ENCODE measurements at places on chromosomes 2 and 18.

- no peak for DNase-seq
These were observed 90.0 kb upstream of the TNP1 start for GRCh38 chr2:216949700-216950413.

DNA sequence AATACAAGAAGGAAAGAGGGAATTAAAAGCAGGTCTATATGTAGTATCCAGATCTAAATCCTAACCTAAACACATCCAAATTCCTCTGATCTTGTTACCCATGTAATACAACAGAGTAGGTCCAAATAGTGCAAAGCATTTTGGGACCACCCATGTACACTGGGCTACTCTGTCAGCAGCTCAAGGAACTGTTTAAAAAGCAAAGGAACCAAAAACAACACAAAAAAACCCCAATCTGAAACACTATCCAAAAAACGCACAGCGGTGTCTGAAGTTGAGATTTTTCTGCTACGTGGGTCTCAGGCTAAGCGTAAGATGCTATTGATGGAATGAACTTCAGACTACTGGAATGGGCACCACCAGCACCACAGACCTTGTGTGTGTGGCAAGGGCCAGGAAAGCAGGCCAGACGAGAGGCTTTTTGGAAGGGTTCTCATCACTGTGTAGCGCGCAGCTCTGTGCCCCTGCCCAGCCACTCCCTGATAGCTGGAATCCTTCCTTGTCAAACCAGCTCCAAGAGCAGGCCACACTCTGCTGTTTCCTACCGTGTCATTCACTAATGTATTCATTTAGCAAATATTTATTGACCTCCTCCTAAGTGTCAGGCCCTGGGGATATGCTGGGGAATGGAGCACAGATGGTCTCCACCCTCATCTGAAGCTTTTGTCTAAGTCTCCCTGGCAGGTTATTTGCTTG is 101.4 kb downstream of the COLEC12 start:
- DNase-seq = no peak

DNA sequence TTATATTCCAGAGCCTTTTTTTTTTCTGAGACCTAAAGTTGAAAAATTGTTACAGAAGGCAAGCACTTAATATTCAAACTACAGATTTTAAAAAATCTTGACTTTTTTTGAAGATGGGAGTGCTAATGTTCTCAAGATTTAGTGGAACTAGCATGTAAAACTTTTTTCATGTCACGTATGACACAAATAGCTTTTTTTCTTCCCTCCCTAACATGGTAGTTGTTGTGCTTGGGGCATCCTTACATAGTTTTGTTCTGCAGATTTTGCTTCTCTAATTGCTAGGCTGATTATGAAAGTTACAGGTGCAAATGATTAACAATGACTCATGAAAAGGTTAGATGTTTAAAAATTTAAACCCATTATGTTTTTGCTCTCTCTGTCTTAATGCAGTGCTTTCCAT is 3.0 kb downstream of the EML6 start:
- DNase-seq = no peak

DNA sequence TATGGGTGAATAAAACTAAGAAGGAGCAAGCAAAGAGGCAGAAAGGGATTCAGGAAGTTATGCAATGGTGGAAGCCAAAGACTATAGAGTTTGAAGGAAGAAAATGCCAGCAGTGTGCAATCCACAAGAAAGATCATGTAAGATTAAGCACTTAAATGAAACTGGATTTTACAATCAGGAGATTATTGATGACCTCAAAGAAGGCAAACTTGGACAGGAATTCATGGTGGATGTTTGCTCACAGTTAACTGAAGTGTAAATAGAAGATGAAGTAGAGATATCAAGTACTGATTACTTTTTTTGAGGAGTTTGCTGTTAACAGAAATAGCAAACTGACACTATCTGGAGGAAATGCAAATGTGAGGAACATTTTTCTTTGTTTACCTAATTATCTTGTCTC is 308.9 kb downstream of the RND3 start:
- no peak for DNase-seq

GRCh38 chr2:137178951-137179377 is 413.6 kb downstream of the THSD7B start:
- DNase-seq = no peak

- no peak for DNase-seq
These were observed 2.3 kb downstream of the MSL3B start for GRCh38 chr2:233865838-233866237.

- DNase-seq = no peak
These were observed 523.2 kb downstream of the TNS1 start for GRCh38 chr2:217479566-217479965.

DNA sequence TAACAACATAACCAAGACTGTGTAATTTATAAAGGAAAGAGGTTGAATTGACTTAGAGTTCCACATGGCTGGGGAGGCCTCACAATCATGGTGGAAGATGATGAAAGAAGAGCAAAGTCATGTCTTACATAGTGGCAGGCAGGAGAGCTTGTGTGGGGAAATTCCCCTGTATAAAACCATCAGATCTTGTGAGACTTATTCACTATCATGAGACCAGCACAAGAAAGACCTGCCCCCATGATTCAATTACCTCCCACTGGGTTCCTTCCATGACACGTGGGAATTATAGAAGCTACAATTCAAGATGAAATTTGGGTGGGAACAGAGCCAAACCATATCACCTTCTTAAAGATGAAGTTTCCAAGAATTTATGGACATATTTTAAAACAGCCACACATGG is 2.5 kb upstream of the IL36RN start:
- no peak for DNase-seq

GRCh38 chr2:55269645-55269990 is 587 bp upstream of the MTIF2 start:
- DNase-seq = peak; percentile 7

DNA sequence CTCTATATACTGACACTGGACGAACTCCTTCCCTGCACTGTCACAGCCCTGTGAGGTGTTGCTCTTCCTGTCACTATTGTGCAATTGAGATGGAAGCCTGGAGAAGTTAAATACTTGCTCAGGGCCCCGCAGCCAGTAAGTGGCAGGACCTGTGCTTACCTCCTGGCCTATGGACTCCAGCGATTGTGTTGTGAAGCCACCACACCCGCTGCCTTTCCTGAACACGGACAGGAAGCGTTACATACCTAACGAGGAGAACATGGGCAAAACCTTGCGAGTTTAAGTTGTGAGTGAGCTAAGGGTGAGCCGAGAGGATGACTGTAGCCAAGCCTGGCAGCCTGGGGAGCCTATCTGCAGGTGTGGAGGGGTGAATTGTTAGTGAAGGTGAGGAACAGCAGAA is 26.1 kb downstream of the RAB31 start:
- no peak for DNase-seq

DNA sequence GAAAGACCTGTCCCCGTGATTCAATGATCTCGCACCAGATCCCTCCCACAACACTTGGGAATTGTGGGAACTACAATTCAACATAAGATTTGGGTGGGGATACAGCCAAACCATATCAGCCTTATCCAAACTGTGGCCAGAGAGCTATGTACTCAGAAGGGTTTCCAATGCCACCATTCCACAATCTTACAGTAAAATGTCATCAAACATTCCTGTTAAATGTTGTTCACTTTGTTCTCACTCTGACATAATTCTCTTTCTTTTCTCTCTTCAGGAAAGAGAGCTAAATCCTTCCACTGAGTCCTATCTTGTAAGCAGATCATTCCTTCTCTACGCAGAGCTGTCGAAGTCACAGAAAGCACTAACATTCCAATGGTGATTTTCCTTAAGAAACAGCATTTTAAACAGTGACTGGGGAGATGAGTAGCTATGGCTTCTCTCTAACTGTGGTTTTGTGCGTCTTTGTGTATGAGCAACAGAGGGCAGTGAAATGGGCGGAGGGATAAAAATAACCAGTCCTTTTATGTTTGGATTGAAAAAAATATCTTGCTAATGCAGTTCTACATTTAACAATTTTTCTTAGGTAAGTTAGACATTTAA is 684.7 kb downstream of the EPHA4 start:
- no peak for DNase-seq
